ENCODE measurements at places on chromosomes 7 and 10.

DNA sequence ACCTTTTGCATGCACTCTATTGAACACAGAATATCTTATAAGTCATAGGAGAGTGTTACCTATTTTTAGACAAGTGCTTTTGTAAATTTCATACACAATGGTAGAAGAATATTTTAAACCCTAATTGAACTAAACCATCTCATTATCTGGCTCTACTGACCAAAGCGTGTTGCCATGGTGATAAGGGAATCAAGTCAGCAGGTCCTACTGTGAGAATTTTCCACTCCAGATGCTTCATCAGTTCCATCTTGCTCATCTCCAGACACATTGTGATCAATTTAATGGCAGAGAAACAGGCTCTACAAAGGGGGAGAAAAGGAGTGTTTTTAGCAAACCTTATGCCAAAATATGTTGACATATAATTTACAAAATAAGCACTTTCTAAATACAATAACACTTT lies 621.9 kb upstream of the GHITM start:
- DNase-seq = no peak

DNA sequence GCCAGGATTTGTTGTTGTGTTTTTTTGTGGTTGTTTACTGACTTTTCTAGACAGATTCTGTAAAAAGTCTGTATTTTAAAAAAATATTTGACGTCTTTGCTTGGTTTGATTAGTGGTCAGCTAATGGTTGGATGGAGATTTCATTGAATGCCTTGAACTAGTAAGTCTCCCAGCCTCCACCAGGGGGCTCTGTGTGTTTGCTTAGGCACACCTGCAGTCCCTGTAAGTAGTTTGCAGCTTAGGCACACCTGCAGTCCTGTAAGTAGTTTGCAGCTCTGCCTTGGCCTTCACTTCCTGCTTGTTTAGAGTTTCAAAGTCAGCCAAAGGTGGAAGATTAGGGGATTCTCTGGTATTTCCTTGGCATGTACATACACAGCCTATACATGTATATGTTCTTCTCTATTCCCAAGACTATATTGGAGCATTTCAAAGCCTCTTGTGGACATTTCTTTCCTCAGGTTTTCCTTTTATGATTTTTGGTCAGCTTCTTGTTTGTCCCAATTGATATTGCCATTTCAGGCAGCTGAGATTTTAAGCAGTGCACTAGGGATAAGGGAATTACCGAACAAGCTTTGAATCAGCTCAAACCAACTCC lies 101.6 kb downstream of the CCSER2 start:
- DNase-seq = peak; percentile 42

GRCh38 chr10:58348571-58349033 lies 13.8 kb downstream of the UBE2D1 start:
- DNase-seq = no peak

DNA sequence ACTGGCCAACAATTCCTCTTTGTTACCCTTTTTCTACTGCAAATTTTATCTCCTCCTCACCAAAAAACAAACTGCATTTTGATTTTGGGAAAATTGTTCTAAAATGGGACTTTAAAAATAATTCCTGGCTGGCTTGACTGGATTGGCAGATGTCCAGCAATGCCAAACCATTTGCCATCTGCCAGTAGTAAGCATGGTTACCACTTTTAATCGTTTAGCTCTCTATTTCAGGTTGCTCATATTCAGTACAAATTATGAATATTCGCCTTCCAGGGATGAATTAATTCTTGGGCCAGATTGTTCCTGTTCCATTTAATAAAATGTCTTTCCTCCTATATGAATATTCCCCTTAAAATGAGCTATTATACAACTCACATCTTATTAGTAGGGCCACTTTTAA lies 35.7 kb downstream of the SMNDC1 start:
- DNase-seq = no peak

All from activated T-cell treated with anti-CD3 and anti-CD28 coated beads for 4 hours (primary cell).